ENCODE measurements at places on chromosomes 5 and 9.

DNA sequence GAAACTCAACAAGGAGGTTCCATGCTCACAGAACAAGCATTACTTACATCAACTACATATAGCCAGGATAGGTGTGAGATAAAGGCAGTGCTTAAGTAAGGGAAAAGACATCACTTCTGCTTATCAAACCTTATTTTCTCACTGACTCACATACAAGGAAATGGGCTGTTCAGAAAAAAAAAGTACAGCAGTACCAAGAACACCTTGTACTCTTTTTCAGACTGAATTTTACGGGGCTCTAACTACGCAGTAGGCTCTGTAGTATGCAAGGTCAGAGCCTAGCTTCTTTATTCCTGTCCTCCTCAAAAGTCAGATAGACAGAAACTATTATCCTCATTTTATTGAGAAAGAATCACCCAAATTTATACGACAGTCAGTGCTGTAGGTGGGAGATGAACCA, 5.8 kb downstream of the PSMB7 start:
- DNase-seq, result no peak

- DNase-seq, result peak; percentile 91
Observed at GRCh38 chr9:135087489-135087792, at the start of gene OLFM1. Gene OLFM1 (plus strand): TSS chr9:135087668. CDS start chr9:135087990, 322 bp downstream.

DNA sequence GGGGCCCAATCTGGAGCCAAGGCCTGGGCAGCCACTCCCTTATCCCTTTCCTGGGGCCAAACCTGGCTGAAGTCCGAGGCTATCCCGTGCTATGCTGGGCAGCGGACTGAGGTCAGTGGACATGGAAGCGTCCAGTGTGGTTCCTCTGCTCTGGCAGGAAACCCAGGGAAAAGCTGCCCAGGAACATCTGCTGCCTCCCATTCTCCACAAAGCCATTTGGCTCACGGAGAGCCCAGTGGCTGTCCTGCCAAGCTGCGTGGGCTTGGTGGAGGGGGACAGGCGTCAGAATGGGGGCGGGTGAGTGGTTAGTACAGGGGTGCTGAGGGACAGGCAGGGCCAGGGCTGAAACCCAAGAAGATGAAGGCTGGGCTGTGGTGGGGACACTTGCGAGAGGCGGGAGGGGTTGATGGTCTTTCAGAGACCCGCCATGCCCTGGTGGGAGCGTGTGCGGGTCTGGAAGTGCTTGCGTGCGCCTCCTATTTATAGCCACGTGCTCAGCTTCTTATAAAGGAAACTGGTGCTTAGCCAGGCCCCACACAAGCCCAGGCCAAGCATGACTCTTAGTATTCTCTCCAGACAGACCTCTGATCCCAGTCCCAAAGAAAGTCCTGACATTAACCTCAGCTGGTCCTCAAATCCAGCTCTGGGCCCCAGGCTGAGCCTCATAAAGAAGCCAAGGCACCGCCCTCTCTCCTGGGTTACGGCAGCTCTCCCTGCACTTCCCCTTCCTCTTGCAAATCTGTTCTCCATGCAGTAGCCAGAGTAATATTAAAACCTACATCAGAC, 9.4 kb upstream of the SLC6A7 start:
- DNase-seq, result no peak

GRCh38 chr9:132142924-132143323, 18.9 kb upstream of the NTNG2 start:
- no peak for DNase-seq

DNA sequence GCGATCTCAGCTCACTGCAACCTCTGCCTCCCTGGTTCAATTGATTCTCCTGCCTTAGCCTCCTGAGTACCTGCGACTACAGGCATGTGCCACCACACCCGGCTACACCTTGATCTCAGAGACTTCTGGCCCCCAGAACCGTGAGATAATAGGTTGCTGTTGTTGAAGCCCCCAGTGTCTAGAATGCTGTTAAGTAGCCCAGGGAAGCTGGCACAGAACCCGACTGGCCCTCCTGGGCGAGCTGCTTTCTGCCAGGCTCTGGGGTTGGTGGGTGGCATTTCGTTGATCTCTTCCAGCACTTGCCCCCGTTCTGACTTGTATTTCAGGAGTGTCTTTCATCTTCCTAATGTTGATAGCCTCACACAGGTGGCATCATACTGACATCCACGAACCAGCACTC, 807.1 kb downstream of the CDH9 start:
- DNase-seq, result no peak

GRCh38 chr5:156824800-156825199, 25.3 kb upstream of the PPP1R2B start:
- DNase-seq, result peak; percentile 15

GRCh38 chr9:133135146-133135745, 14.2 kb upstream of the RALGDS start:
- DNase-seq, result peak; percentile 13

DNA sequence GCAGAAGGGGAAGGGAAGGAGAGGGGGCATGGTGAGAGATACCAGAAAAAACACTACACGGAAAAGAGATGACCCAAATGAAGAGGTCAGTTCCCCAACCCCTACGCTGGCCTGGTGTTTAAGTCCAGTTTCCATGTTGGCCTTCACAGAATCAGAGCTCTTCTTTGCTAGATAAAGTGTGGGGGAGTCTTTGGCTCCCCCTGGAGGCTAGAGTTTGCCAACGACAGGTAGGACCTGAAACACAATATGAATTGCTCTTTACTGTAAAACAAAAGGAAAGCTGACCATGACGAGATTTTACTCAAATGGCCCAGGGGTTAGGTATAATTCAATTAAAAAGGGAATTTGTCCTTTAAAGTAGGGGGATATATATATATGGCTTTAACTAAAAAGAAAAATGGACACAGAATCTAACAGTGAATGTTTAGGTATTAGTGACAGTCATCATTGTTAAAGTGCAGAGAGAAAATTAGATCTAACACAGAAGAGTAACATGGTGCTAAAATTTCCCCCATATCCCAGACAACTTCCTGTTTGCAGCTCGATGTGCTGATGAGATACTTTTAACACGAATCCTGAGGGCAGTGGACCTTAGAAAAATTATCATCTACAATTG, 92.0 kb downstream of the SV2C start:
- peak; percentile 2 for DNase-seq

DNA sequence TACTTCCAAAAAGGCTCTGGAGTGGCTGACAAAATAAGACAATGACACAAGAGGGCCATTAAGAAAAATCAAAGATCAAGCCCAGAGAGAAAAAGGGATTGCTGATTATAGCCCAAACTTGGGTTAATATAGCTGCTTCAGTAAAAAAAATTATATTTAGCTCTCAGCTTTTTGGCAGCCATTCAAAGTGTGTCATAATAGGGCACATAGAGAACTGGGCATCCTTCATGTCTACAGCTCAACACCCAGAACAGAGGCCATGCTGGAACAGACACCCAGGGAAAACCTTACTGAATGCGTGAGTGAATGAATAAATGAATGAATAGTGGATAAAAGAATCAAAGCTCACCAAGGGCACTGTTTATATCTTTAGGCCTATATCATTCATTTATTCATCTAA, 110.1 kb downstream of the SLIT3 start:
- DNase-seq, result peak; percentile 69

GRCh38 chr9:35489313-35490154, at the start of gene RUSC2:
Gene RUSC2 (plus strand): TSS chr9:35490111. CDS start chr9:35546522, 56,411 bp downstream.
- peak; percentile 64 for DNase-seq

GRCh38 chr5:56346741-56347535, 113.8 kb upstream of the ANKRD55 start:
- DNase-seq, result no peak

- no peak for DNase-seq
Observed at GRCh38 chr5:168969326-168969886, 331.5 kb downstream of the SLIT3 start.

DNA sequence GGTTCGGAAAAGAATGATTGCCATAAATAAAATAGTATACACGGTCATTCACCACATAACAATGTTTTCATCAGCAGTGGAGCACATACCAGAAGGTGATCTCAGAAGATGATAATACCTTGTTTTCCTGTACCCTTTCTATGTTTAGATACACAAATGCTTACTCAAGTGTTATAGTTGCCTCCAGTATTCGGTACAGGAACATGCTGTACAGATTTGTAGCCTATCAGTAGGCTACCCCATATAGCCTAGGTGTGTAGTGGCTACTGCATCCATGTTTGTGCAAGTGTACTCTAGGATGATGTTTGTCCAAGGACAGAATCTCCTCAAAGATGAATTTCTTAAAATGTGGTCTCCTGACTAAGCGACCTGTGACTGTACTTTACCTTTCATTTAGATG, 59.2 kb downstream of the ICE1 start:
- DNase-seq, result no peak

- no peak for DNase-seq
Observed at GRCh38 chr5:11608530-11608929, 295.7 kb downstream of the CTNND2 start.

- DNase-seq, result peak; percentile 42
Observed at GRCh38 chr5:83927140-83927733, 206.6 kb upstream of the HAPLN1 start.

DNA sequence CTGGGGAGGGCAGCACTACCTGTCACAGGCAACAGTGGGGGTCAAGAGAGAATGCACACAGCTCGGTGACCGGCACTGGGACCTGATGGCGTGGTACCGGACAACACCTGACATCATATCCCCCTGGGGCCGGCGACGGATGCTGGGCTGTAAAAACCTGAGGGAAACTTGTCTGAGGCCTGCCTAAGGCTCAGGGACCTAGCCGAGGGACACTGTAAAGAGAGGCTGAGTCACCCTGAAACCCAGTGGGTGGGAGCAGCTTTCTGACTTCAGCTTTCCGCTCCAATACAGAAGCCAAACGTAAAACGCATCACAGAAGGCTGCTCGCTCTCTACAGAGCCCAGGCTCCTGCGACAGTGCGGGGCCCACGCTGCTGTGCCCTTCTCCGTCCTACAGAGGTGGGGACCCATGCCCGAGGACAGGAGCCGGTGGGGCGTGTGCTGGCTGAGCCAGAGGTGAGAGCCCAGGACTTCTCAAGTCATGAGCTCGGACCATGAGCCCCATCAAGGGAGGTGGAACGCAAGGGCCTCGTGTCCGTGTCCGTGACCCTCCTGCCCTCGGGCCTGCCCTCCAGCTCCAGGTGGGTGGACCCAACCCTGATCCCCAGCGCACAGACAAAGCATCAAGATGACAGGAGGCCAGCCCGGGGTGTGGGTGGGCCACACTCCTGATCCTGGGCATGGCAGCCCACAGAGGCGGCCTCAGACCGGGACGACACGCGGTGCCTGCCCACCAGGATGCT, 5.3 kb downstream of the RALGDS start:
- DNase-seq, result no peak

DNA sequence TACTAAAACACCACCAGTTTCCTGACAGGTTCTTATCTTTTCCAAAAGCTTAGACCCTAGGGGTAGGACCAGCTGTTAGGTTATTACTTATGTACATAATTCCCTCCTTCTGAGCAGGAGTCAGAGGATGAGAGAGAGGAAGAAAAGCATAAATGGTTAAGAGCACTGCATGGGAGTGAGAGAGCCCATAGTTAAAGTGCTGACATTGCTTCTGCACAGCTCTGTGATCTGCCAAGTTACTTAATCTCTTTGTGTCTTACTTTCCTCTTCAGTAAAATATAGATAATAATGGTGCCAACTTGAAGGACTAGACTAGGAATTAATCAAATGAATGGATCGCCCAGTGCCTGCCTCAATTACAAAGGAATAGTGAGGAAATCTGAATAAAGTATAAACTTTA, 66.4 kb downstream of the NRG2 start:
- no peak for DNase-seq

DNA sequence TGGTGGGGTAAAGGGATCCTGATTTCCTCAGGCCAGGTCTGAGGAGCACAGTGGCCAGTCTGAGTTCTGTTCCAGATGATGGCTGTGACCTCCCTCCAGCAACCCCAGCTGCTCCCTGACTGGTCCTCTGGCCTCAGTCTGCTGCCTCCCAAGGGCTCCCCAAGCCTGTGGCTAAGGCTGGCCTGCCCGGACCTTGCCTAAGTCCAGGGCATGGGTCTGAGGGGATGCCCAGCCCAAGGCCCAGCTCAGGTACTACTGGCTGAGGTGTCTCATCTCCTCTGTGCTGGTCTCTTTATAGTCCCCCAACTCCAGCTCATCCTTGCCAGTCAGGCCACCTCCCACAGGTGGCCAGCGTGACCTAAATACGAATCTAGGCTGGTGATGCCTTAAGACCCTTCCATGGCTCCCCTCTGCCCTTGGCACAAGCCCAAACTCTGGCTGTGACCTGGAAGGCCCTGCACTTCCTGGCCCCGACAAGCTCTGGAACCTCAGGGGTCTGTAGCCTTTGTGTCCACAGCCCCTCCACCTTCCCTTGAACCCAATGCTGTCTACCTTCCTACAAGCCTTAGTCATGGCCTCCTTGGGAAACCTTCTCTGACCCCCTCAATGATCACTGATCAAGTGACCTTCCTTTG, 9.8 kb downstream of the KIF12 start:
- no peak for DNase-seq

GRCh38 chr9:121071756-121072421, 2.9 kb upstream of the CNTRL start:
- no peak for DNase-seq

DNA sequence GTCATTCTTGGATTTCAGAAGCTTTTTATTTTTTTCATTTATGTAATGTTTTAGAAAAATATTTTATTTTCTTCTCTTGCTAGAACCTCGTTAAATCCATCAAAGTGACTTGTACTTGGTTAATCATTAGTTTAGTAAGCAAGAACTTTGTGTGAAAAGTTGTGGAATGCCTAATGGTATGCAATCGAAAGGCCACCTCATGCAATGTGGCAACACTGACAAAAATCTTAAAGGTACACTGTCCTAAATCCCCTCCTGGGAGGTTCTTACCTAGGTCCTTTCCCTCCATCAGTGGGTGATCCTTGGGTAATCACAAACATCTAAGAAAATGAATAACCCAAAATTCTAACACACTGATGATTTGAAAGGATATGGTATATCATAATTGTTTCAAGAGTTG, 304.2 kb downstream of the DNAH5 start:
- no peak for DNase-seq

DNA sequence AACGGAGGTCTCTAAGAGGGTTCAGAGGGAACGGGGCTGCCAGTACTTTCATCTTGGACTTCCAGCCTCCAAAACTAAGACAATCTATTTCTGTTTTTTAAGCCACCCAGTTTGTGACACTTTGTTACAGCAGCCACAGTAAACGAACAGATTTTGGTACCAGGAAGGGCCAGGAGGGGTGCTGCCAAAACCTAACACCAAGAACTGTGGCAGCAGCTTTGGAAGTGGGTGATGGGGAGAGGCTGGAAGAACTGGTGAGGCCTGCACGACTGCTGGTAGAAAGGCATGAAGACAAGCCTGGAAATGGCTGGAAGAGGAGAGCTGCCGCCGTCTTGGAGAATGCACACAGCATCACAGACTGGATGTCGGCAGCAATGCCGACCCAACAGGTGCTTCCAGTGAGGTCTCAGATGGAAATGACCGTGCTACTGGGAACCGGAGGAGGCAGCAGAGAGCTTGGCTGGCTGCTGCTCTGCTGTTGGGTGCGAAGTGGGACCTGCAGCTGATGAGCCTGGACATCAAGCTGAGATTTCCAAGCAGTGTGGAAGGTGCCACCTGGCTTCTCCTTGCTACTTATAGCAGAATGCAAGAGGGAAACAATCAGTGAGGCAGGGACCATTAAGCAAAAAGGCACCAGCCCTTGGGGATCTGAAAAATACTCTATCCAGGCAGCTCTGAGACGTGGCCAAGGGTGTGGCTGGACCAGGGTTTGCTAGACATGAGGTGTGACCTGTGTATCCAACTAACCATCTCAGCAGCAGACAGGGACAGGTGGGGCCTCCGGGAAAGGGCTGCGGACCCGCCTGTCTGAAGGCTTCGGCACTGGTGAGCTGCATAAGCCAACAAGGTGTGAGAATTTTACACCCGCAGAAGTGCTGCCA, 4.7 kb upstream of the TMEM210 start:
- DNase-seq, result no peak
